ENCODE measurements at places on chromosomes 2 and 18.

DNA sequence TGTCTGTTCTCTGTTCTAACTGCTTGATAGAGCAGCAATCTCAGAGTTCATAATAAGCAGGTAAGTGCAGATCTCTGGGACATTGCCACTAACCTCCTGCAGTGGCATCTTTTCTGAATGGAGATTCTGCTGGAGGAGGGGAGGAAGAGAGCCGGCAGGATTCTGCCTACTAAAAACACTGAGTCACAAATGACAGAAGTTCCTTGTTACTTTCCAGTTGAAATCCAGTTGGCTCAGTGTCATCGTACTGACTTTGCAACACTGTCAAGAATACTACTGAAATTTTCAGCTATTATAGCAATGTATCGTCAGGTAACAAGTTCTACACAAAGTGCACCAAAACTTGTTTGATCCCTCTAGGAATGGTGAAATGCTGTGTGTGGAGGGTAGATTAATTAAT is 79.6 kb upstream of the ST6GAL2 start:
- no peak for DNase-seq

DNA sequence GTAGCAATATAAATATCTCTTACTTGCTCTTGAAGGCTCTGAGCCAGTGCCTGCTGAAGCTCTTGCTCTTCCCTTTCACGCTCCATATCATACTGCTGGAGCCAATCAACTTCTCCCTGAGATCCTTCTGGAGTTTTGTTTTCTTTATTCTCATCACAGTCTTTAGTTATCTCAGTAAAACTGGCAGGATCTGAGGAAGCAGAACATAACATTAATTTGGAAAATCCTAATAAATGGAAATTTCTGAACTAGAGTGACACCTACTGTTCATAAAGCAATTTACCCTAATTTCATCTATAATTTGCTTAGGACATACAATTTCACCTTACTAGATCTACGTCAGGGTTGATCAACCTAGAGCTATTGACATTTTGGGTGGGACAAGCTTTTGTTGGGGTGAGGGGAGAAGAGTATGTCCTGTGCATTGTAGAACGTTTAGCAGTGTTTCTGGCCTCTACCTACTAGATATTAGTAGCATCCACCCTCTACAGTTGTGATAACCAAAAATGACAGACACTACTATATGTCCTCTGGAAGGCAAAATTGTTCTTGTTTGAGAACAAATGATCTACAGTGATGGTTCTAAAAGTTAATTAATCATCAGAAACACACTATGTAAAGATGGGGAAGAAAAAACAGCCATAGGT is 47.2 kb downstream of the VIL1 start:
- peak; percentile 12 for DNase-seq

DNA sequence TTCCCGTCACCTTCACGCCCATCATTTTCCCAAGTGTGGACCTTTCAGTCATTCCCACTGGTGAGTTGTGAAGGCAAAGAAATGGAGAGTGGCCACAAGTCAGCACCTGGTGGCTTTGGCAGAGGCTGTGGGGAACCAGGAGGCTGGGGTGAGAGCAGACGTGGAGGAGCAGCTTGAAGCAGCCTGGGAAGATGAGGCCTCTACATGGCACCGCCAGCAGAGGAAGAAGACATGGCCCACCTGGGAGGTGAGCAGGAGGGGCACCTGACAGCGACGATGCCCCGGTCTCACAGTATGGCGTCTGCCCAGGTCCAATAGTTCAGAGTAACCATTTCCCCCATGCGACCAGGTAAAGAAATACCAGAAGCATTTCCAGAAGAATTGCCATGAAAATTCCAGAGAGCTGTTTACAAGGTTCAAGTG is 69.0 kb downstream of the TPO start:
- DNase-seq, result no peak

DNA sequence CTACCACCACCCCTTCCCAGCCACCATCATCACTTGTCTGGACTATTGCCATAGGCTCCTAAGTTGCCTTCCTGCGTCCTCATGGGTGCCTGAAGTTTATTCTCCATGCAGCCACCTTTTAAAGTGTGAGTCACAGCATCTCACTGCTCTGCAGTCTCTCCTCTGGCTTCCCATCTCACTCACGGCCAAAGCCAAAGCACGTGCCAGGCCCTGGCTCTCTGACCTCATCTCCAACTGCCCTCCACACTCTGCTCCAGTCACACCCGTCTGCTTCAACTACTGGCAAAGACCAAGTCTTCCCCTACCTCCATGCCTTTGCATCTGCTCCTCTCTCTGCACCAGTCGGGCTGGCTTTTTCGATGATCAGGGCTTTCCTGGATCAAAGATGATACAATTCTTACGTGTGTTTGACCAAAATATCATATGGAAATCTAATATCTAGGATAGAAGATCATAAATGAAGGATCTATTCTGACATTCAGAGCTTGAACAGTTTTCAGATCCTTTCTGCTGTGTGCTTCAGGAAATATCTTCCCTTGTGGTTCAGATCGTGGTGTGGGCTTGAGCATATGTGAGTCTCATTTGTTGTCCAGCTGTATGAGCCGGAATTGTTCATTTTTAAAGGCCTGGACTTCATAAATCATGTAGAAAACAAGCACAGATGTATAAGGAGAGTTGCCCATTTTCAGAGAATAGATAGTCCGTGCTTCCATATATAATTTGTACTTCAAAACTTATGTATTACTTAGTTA is 175.6 kb downstream of the PRKCE start:
- no peak for DNase-seq

- no peak for DNase-seq
Observed at GRCh38 chr2:163657281-163657656, 78.5 kb downstream of the FIGN start.

DNA sequence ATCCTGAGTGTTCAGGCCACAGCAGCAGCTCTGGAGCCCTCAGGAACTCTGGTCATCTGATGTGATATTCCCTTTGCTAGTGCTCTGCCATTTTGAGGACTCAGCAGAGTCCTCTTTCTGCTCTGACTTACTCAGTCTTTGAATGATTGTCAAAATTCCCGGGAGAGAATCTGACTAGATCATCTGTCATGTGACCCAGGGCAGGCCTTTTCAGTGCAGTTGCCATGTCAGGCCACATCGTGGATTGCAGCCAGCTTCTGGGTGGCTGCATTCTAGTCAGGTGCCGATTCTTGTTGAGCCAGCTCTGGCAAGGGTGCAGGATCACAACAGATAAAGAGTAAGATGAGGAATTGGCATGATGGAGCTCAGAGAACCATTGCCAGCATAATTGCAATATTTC is 795.6 kb downstream of the CPS1 start:
- peak; percentile 57 for DNase-seq

GRCh38 chr2:40957508-40957907 is 505.6 kb upstream of the SLC8A1 start:
- DNase-seq, result no peak

DNA sequence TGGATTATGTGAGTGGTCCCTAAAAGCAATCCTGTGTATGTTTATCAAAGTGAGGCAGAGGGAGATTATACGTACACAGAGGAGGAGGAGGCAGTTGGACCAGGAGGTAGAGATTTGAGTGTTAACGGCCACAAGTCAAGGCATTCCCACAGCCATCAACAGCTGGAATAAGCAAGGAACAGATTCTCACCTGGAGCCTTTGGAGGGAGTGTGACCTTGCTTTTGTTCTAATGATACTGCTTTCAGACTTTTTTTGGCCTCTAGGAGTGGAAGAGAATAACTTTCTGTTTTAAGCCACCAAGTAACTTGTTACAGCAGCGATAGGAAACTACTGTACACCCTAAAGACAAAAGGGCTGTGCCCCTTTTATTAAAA is 18.1 kb downstream of the LCLAT1 start:
- peak; percentile 39 for DNase-seq

DNA sequence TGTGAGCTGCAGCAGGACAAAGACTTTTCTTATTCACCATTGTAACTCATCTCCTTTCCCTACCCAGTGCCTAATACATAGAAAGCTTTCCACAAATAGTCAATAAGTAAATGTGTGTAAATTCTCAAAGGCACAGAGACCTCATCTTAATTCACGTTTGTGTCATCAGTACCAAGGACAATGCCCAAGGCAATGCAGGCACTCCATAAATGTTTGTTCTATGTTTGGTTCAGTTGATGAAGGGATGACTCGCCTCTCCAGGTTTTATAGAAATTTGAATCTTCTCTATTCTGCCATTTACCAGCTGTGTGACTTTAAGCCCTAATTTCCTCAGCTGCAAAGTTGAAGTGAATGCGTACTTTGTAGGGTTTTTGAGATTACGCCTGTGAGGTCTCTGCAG is 2.1 kb upstream of the MOGAT1 start:
- DNase-seq, result no peak

DNA sequence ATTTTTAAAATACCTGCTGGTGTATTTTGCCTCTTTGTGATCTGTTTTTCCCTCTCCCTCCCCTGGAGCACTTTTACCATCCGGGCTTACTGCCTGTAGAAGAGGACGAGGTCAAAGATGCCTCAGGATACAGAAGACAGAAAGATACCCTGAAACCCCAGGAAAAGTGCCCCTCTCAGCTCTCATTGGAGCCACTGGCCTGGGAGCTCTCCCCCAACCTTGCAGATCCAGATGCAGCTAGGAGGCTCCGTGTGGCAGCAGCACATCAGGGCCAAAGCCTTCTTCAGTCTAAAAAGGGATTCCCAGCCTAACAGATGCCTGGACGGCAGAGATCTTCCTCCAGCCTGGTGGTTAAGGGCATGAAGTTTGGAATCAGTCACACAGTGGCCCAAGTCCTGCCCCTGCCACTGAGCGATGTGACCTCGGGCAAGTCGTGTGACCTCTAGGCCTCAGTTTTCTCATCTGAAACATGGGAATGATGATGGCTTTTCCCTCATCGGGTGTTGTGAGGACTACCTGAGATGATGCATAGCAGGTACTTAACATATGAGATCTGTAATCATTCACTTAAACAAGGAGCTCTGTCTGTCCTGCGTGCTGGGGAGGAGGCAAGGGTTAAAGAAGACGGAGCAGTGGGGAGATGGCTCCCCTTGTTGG is 239.4 kb downstream of the DYSF start:
- DNase-seq, result no peak

- DNase-seq, result peak; percentile 99
Observed at GRCh38 chr18:31610286-31611205, 18.9 kb downstream of the TTR start.

- no peak for DNase-seq
Observed at GRCh38 chr18:72986103-72986502, 118.3 kb upstream of the NETO1 start.

GRCh38 chr2:119821266-119821665 is 61.5 kb downstream of the PTPN4 start:
- no peak for DNase-seq

DNA sequence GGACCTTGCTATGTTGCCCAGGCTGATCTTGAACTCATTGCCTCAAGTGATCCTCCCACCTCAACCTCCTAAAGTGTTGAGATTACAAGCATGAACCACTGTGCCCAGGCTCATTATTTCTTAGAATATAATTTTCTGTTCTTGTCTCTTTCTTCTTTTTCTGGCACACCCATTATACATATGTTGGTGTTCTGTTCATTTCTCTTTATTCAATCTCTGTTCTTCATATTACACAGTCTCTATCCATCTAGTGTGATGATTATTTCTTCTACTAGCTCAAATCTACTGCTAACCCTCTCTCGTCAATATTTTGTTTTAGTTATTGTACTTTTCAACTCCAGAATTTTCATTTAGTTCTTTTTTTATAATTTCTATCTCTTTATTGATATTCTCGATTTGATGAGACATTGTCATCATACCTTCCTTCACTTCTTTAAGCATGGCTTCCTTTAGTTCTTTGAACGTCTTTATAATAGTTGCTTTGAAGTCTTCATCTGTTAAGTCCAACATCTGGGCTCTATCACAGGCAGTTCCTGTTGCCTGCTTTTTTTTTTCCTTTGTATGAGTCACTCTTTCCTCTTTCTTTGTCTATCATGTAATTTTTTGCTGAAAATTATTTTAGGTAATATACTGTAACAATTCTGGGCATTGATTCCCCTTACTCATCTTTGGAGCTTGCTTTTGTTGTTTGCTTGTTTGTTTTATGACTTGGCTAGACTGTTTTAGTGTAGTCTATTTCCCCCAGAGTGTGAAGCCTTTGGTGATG is 196.4 kb upstream of the NABP1 start:
- no peak for DNase-seq

DNA sequence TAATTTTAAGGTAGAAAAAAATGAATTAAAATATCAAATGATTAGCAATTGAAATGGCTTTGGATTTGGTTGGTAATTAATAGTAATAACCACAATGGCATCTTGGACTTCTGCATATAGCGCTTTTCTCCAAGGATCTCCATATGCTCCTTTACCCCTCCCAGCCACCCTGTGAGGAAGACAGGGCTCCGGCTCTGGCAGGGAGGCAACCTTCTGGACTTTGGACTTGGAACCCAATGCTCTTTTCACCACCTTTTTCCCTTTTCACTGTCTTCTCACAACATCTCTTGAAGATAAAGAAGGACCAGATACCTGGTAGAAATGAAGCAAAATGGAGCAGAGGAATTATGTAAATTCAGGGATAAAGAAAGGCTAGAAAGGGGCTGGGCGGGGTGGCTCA is 23.8 kb upstream of the SERTAD2 start:
- DNase-seq, result no peak

DNA sequence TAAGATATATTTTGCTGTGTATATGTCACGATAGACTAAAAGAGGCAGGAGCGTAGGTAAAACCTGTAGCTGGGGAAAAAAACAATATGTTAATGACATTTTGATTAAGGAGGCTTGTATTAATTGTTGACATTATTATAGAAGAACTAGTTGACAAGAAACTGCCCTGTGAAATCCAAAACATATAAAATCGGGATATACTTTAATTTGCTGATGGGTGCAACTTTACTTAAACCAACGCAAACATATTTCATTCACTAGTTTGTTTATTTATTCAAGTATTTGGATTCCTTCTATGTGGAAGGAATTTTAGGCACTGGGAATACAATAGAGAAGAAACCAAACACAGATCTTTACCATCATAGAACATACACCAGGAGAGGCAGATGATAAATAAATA is 8.0 kb downstream of the WDR7 start:
- no peak for DNase-seq

DNA sequence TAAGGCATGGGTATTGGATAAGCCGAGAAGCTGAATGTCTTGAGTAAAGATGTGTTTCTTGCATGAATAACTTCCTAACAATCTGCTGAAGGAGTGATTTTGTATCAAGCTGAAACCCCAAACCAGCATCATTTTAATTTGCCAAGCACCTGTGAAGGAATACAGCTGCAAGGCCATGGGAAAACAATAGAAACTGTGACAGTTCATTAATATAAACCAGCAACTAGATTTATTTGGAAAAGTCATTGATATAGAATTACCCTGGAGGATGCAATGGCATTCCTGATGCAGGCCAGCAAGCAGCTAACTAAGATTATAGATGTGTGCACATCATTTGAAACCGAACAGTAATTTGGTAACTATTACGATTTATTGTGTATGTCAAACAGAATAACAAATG is 155.7 kb upstream of the TCF4 start:
- DNase-seq, result no peak

DNA sequence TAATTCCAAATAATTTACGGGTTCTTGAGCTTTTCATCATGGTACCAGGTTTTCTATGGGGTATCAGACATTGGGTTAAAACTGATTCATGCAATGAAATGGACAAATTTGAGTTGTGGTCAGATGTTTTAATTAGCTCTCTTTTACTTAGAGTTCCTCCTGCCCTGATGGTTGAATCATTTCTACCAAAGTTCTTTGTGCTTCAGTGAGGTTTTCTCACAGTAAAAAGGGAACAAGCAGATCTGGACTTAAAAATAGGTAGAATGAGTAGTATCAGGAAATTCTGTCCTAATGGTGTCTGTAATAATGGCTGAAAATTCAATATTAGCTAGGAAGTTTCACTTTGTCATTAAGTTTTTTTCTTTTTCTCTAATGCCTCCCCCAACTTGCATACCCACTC is 159.7 kb upstream of the LRRTM1 start:
- no peak for DNase-seq

- no peak for DNase-seq
Observed at GRCh38 chr18:58021504-58021903, 22.5 kb upstream of the NEDD4L start.
